ENCODE measurements at places on chromosomes 1 and 21. TPM values are rescaled to one million over a fixed set of nuclear protein-coding genes. Genes with fewer than 3 reads are reported as not detected.

Gene TFF3
- 8.1 TPM for total RNA-seq

Gene ACOT11
- 1.9 TPM for total RNA-seq

GRCh38 chr1:22189619-22190018 lies 46.7 kb upstream of the WNT4 start:
- no peak for DNase-seq

Gene CYP4B1
- total RNA-seq, result 35.7 TPM

DNA sequence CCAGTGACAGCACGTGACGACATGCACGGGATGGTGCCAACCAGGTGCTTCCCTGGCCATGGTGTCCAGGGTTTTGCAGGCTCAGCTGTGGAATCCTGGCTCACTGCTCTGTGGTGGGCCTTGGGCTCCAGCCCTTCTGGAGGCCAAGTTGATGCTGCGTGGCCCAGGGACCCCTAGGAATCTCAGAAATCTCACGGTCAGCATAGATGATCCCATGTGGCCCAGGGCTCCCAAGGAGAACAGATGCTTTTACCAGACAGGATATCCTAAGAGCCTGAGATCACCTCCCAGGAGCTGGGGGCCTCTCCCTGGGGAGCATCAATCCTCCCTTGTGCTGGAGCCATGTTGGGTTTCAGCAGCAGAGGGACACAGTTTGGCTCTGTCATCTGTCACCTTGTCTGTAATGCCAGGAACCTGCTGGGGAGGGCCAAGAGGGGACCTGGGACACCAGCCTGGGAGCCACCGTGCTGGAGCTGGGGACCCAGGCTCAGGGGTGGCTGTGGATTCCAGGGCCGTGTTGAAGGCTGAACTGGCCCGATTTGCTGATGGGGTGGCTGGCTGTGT lies 63.9 kb downstream of the TRIM11 start:
- no peak for DNase-seq

Gene CYP4X1
- total RNA-seq, result 11.0 TPM

Gene ADGRL4
- 10.8 TPM for total RNA-seq

GRCh38 chr1:248812736-248813425 lies 12.8 kb downstream of the SH3BP5L start:
- peak; percentile 78 for DNase-seq

DNA sequence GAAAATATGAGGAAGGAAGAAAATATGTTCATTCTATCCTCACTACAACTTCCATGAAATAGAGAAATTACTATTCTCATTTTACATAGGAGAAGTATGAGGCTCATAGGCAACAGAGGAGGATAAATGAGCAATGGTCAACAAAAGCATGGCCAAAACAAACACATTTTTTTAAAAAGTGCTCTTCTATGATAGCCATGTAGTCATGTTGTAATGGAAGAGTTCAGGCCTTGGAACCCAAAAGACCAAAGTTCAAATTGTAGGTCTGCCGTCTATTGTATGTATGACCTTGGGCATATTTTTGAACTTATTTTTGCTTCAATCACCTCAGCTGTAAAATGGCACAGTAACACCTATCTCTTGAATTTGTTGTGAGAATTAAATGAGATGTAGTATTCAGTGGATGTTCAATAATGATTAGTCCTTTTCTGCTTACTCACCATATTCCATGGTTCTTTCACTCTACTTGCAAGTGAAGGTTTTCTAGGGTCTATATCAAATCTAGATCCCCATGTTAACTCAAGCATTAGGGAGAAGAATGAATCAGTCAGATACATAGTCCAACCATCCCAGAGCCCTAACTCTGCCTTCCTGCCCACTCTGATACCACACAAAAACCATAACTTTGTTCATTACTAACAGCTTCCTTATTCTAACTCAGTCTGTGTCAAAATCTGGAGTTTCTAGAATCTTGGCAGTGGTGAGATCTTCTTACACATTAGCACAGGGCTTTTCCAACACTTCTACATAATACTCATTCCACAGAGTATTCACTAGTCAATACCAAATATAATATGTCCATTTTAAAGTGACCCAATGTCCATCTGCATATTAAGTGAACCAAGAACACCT lies 353.2 kb downstream of the PLPP3 start:
- DNase-seq, result no peak

DNA sequence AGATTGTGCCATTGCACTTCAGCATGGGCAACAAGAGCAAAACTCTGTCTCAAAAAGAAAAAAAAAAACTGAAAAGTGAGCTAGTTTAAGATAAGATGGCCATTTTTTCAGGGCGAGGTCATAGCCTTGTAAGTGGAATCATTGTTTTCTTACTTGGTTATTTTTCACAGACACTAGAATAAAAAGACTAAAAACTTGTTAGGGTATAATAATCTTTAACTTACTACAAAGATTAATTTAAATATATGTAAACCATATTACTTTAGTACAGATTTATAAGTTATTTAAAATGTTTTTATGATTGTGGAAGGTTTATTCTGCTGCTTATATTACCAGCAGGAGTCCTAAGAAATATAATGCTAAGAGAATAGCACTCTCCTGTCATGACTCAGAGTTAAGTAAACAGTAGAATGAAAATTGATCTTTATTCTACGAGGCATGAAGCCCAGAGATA lies 23.5 kb downstream of the ANGPTL1 start:
- DNase-seq, result no peak

Measured in lower leg skin (tissue), 4 donors.